Smooth muscle cell of the umbilical artery (primary cell): ENCODE measurements at places on chromosomes 7 and 10. TPM values are rescaled to one million over a fixed set of nuclear protein-coding genes. Genes with fewer than 3 reads are reported as not detected.

SLC29A4 gene
- 5.6 and 11.1 TPM in 2 replicates for total RNA-seq

ANXA8L1 gene
- 2.9 and 4.5 TPM in 2 replicates for total RNA-seq

HOGA1 gene
- under 0.01 and 0.32 TPM in 2 replicates for total RNA-seq

ZNF398 gene
- total RNA-seq: 6.8 and 9.4 TPM in 2 replicates
